NCI-H1092 treated with DMSO at 0.1 percent for 48 hours (cell line): ENCODE measurements at places on chromosomes 16 and 17.

DNA sequence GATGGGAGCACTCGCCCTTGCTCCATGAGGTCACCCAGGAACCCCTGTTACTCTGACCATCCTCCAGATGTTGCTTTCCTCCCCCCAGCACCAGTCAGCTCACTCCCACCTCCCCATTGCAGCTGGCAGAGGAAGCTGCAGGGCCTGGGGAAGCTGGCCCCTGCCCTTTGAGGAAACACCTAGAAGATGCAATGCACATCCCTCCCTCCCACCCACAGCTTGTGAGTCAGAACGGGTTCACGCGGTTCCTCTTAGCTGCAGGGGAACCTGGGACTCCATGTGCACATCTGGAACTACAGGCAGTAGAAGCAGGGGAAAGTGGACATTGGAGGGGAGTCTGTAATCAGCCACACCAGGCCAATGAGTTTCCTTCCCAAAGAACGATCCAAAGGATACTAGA is 96.9 kb downstream of the KATNIP start:
- DNase-seq: no peak

GRCh38 chr17:42025936-42026335 is 6.0 kb downstream of the NKIRAS2 start:
- no peak for DNase-seq

DNA sequence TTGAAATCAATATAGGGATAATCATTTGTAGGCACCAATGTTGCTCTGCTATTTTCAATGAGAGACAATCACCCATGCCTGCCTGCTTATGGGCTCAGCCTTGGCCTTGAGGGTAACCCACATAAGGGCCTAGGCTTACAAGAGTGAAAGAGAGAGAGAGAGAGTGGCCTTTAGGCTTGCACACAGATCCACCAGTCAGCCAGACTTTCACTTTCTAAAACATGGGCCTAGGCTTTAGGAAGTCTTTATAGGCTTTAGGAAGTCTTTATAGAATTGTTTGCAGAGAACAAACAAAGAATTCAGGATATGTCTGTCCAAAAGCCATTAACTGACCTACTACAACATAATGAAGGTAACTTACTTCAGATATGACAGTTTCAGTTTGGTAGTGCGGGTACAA is 3.4 kb downstream of the ABCA9 start:
- no peak for DNase-seq

DNA sequence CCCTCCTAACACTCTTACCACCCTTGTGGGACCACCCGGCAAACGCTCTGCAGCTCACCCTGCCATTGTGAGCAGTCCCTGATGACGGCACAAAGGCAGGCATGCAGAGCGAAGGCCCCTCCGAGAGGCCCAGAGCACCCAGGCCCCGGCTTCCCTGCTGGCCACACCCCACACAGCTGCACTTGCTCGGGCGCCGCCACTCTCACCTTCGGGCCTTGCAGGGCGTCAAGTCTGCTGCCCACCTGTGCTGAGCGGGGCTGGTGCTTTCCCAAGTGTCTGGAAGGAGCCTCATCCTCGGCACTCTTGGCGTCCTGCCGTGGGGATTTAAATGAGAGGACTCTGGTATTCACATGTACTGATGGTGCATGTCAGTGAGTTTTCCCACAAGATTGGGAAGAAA is 30.3 kb upstream of the FASN start:
- no peak for DNase-seq

DNA sequence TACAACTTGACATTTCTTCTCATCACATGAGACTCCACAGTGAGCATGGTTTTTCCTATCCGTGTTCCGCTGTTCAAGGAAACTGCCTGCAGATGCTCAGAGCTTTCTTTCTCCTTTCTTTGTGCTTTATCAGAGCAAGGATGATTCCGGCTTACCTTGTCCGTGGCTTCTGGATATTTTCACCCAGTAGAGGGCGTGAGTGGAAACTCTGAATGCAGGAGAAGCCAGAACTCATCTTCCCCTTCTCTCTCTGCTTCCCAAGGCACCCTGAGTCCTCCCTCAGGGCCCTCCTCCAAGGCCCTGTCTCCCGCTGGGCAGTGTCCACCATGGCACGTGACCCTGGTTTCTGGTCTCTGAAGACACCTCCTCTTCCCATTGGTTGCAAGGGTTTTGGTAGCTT is 721.1 kb upstream of the RBFOX1 start:
- no peak for DNase-seq

- peak; percentile 42 for DNase-seq
Measured at GRCh38 chr17:74748529-74749278, at the start of gene NHERF1. TSS of gene NHERF1 (plus strand) at chr17:74748628. CDS start at chr17:74748847, 219 bp downstream.
